GM18507 (cell line): ENCODE measurements at places on chromosomes 3 and 15.

- no peak for DNase-seq
These were observed 450.6 kb upstream of the TBL1XR1 start for GRCh38 chr3:177647876-177648275.

DNA sequence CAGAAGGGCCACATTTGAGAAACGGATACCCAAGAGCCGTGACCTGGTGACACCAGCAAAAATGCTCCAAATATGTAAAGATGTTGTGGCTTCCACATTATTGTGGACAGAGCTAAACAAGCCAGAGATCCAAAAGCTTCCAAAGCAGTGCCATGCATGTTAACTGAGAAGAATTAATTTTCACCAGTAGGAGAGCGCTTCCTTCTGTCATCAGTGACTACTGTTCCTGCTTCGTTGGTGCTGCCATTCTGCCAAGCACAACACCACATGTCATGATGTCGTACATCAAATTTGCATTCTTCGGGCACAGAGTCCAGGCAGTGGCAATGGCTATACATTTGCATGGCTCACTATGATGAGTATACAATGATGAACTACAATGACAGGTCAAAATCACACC is 19.1 kb upstream of the CHST2 start:
- DNase-seq: no peak

GRCh38 chr3:85364296-85364909 is 405.6 kb downstream of the CADM2 start:
- no peak for DNase-seq

DNA sequence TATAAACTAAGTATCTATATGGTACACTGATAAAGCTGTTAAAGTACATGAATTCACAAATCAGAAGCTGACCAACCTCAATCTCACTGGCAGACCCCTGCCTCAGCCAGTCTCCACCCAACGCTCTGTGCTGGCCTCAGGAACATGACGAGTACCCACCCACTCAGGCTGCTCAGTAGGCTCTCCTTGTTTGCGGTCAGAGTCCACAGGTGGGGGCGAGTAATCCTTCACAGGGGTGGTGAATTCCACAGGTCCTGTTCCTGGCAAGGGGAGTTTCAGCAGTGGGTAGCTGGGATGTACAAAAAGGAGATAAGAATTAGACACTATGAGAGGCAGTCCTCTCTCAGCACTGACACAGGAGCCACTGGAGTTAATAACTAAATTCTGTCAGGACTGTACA is 40.9 kb downstream of the SCAP start:
- no peak for DNase-seq

DNA sequence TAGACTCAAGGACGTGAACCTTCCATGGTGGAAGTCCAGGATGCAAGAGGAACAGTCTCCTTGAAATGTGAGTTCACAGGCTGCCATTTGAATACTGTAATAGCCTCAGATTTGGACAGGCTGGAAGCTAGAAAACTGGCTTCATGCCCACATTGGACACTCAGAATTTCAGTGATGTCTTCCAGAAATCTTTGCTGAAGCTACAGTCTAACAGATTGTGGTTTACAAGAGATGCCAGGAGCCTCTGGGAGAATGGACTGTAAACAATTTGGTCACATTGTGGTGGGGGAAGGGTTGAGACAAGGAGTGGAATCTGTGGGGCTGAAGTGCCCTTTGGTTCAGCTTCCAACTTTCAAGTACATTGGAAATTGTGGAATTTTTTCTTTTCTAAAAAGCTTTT is 252.0 kb upstream of the PROK2 start:
- DNase-seq: no peak

GRCh38 chr3:143856252-143856970 is 8.1 kb upstream of the SLC9A9 start:
- DNase-seq: no peak

- no peak for DNase-seq
These were observed 23.0 kb downstream of the HES1 start for GRCh38 chr3:194158942-194159439.

GRCh38 chr3:11423868-11424267 is 151.7 kb downstream of the ATG7 start:
- no peak for DNase-seq

DNA sequence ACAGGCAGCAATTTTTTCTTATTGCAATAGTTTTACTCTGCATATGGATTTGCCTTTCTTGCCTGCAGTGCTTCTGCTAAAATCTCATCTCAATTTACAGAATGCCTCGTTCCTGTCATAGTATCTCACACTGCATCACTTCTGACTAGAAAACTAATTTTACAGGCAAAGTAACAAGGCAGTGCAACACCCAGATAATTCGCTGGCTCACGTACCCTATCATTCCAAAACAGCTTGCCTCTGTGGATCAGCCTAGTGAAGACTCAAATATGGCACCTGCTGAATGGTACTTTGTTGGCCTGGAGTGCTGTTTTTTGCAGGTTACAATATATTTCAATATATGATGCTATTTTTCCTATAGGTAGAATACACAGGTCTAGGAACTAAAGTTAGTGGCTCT is 5.3 kb downstream of the EIF5A2 start:
- DNase-seq: no peak

DNA sequence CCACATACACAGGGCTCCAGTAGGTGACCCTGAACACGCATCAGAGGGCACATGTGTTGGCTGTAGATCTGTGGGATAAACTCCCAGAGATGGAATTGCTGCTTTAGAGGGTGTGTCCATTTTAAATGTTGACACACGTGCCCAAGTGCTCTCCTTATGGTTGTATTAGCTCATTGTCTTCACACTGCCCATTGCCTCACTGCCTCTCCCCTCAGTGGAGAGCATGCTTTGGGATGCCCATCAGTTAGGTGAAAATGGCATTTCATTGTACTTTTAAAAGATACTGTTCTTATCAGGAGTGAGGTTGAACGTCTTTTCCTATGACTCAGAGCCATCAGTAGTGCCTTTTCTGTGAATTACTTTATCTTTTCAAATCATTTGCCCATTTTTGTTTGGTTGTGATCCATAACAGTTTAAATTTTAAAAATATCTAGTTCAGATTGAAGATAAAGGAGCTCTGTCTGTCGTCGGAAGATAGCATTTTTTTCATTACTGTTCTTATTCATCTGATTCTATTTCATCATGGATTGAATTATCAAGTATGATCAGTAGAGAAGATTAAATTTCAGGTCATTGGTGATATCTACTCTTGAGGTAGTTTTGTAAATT is 120.7 kb downstream of the CHDH start:
- DNase-seq: no peak

GRCh38 chr3:9810433-9810770 is 340 bp downstream of the TTLL3 start:
- no peak for DNase-seq

DNA sequence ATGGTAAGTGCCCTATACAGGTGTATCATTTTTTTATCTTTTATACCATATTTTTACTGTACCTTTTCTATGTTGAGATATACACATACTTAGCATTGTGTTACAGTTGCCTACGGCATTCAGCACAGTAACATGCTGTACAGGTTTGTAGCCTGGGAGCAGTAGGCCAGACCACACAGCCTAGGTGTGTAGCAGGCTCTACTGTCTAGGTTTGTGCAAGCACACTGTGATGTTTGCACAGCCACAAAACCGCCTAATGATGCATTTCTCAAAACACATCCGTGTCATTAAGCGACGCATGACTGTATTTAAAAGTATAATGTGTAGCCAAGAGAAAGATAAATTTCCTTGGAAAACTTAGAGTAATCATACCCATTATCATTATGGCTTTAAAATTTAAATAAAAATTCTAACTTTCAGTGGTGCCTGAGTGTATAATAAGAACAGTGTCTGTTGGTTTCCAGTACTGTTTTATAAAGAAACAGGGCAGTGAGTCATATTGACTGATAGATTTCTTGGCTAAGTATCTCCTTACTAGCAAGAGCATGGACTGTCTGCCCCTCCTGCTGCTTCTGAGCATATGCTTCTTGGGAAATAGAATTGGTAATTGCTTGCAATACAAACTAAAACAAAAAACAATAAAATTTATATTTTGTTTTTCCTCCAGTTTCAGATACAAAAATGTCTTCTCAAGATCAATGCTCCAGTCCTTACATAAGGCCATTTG is 18.3 kb downstream of the CALML4 start:
- DNase-seq: no peak

DNA sequence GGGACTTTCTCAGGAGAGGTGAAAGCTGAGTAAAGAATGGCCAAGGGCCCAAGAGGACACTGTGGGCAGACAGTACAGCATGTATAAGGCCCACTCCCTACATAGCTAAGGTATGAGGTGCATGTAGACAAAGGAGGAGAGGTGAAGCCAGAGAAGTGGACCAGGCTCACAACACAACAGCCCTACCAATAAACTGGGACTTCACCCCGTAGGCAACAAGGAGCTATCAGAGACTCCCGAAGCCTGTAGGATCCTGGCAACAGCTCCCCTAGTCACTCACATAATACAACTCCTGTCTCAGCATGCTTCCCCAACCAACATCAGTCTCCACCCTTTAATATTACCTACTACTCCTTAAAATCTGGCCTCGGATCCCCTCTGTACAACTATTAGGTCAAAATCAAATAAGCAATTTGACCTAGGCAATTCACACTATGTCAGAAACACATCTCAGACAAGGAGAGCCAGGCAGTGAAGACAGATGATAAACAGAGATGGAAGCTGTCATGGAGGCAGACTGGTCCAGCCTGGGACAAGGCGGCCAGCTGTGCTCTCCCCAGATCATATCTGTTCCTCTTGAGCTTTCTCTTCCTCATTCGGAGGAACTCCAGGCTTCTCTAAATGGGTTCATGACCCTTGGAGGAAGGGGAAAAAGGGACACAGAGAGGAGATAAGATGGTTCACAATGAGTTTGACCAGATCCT is 1.4 kb downstream of the XXYLT1 start:
- no peak for DNase-seq

DNA sequence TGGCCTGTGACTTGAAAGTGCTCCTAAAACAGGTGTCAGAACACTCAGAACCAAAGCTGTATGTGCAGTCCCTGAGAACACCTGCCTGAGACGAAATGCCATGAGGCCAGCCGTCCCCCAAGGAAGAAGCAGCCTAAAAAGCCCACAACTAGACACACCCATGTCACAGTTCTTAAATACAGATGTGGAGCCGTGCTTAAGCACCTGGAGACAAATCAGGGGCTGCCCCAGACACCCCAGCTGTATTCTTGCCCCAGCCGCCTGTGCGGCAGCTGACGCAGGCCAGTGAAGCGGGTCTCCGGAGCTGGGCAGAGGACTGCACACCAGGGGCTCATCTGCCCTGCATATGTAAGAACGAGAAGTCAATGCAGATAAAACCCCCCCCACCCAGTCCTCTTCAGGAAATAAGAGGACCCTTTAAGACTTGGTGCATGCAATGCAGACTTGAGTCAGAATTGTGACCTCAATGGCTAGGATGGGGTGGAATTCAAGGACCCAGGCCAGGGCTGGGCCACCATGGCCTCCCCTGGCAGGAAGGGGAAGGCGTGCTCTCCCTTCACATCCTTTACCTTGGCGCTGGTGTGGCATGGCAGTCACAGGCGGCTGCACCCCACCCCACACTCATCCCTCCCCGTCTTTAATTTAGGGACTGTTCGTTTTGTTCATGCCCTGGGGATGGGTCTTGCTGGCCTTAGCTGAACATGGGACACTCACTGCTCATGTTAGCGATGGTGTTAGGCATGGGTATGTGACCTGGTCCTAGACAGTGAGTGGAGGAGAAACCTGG is 27.7 kb upstream of the PLXNA1 start:
- peak; percentile 23 for DNase-seq

GRCh38 chr3:190266265-190266912 is 55.9 kb downstream of the CLDN1 start:
- DNase-seq: no peak

- DNase-seq: no peak
These were observed 124.1 kb downstream of the TMEM108 start for GRCh38 chr3:133162265-133162664.

GRCh38 chr15:85316244-85316934 is 64.0 kb upstream of the AKAP13 start:
- no peak for DNase-seq

DNA sequence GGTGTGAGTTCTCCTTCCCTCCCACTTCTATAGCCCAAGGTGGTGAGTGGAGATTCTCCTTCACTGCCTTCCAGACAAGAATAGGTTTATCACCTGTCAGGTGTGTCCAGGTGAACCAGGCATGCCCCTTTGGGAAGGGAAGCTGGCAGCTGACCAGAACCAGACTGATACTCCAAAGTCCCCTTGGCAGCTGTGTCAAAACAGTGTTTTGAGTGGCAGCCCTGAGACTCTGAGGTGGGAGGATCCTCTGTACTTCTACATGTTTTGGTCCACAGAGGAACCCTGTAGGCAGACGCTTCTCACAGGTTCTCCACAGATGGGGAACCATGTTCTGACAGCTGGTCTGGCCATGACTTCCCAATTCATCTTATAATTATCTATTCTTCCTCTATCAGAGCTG is 30.1 kb downstream of the ISL2 start:
- DNase-seq: no peak

GRCh38 chr15:62932436-62932835 is 110.1 kb upstream of the TPM1 start:
- DNase-seq: no peak

GRCh38 chr15:95252404-95252803 is 1021.0 kb downstream of the MCTP2 start:
- DNase-seq: no peak

DNA sequence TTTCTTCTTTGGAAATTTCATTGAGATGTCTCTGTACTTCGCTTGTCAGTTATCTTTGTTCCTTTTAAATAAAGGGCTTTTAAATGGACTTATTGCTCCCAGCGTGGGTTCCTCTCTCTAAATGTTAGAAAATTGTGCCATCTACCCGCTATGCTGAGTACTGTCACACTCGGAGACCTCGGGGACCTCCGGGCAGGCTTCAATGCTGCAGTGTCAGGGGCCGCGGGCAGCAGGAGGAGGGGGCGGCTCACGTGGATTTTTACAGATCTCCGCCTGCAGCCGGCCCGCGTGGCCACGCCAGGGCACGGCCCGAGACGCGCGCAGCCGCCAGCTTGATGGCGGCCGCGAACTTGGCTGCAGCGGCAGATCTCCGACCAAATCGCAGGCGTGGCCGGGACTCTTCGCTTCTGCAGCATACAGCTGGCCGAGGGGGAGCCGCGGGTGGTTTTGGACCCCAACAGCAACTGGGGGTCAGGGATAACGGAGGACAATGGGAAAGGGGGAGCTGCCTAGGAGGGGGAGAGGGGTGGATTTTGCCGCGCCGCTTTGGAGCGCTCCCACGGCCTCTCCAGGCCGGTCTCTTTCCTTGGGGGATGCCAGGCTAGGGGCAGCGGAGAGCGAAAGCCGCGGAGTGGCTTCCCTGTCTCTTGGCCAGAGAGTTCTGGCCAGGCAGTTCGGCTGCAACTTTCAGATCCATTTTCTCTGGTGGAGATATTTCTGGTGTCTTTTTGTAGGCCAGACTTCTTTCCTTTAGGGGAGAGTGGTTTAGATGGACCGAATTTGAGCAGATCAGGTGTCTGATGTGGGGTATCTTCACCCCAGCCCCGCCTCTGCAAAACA is 15.3 kb downstream of the NR2F2 start:
- DNase-seq: no peak

GRCh38 chr3:149288655-149289054 is 44.8 kb downstream of the TM4SF18 start:
- DNase-seq: no peak

GRCh38 chr15:50134524-50135024 is 15.5 kb upstream of the ATP8B4 start:
- no peak for DNase-seq
